ENCODE measurements at places on chromosomes 3 and 15.

- no peak for DNase-seq
Observed at GRCh38 chr3:31713816-31714215, 181.1 kb downstream of the STT3B start.

- DNase-seq, result no peak
Observed at GRCh38 chr15:99978426-99978825, 245.2 kb upstream of the LYSMD4 start.

DNA sequence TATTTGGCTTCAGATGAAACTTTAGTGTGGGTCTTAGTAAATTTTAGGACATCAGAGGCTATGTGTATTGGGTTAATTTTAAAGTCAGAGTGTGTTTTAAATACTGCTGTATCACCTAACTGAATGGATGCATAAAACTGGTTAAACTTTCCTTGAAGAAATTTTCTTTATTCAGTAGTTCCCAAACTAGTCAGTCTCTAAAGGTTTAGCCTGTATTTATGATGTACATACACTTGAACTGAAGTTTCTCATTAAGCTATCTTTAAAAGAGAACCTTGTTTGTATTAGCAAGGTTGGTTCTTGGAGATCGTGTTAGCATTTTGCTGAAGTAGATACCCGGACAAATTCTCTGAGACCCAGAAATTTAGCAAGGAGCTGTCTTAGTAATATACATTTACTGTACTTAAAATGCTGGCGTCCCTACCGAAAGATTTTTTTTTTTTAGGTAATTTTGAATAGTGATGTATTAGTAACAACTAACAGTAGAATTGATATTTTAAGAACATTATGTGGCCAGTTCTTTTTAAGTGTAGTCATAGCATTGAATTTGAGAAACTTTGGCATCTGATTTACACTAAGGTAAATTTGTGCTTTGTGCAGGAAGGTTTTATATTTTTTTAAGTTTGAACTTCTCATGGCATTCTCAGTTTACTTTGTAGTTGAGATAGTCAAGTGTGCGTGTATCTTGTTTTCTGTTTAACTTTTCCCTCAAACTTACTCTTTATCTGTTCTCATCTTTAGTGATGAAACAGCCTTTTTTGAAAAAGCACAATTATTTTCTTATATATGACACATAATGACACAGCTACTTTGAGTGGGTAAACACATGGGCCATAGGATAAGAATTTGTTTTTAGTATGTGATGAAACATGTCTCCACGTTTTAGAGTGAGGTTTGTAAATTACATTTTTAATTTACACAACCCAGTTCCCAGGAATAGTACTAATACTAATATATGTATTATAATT, 2.9 kb downstream of the DIPK2A start:
- DNase-seq, result peak; percentile 25

DNA sequence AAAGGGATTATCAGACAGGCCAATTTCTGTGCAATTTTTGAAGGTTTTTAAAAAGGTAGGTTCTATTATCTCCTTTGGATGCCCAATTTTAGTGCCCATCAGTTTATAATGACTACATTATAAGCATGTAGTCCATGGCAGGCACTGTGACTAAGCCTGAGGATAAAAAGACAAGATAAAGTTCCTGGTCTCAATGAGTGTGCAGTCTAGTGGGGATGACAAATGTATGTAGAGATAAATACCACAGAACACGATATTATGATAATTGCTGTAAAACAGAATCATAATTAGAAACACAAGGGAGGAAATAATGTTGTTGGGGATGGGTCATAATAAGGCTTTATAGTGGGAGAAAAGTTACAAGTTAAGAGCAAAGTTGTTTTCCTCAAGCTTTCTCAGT, 163.1 kb downstream of the ZNF385D start:
- DNase-seq, result peak; percentile 18

- no peak for DNase-seq
Observed at GRCh38 chr3:126439346-126439967, 36.2 kb downstream of the ZXDC start.

DNA sequence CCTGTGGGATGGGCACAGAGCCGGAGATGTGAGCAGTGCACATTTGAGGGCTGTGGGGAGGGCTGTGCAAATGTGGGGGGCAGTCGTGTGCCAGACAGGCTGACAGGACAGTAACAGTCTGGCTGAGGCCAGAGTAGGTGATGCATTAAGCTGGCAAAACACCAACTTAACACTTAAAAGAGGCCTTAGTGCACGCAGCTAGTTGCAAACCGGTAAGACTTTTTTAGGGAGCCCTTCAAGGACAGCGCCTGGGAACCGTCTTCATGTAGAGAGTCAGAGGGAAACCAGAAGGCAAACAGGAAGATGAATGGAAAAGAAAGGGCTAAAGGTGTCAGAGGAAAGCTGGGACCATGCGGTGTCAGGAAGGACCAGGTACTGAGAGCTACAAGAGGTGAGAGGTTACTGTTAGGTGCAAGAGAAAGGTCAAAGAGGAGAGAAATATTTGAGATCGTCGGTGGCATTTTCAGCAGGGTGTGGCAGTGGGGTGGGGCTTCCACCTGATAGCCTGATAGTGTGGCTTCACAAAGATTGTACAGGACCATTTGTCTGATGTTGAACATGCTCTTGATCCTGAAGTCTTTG, 30.0 kb upstream of the CHD2 start:
- no peak for DNase-seq

Data from fibroblast of skin of right quadriceps (primary cell).